ENCODE measurements at places on chromosomes 3 and 15. TPM values are rescaled to one million over a fixed set of nuclear protein-coding genes. Genes with fewer than 3 reads are reported as not detected.

Gene MITF
- 3.7 TPM for total RNA-seq

Gene SATB1
- total RNA-seq, result 11.4 TPM

Gene CCR3
- total RNA-seq, result not detected

Gene PLSCR5
- total RNA-seq, result not detected

Gene C3orf85
- total RNA-seq, result not detected

Gene C3orf20
- total RNA-seq, result not detected

Gene HRG
- total RNA-seq, result not detected

Gene SEMA3B
- total RNA-seq, result 4.0 TPM

Gene CPN2
- total RNA-seq, result not detected

Gene TM4SF18
- total RNA-seq, result 0.03 TPM

Gene HYAL1
- 0.40 TPM for total RNA-seq

Gene TMC3
- not detected for total RNA-seq

Gene LYSMD4
- 4.1 TPM for total RNA-seq

Gene ROBO2
- total RNA-seq, result under 0.01 TPM

Gene CBLB
- total RNA-seq, result 5.1 TPM

Gene TJP1
- total RNA-seq, result 21.9 TPM

Gene GNAT1
- total RNA-seq, result not detected

Gene ZNF621
- total RNA-seq, result 9.2 TPM

Gene WNT7A
- 0.47 TPM for total RNA-seq

Gene SUCLG2
- 45.0 TPM for total RNA-seq

Gene VIPR1
- total RNA-seq, result not detected

Gene SQOR
- total RNA-seq, result 16.4 TPM

Gene ACOX2
- total RNA-seq, result 61.4 TPM

Measured in HT1080 (cell line).